ENCODE measurements at places on chromosomes 4 and X.

GRCh38 chr4:148060264-148061140 is 328.6 kb downstream of the ARHGAP10 start:
- DNase-seq = no peak

GRCh38 chrX:25005034-25005381 is 10.8 kb downstream of the ARX start:
- DNase-seq = no peak

DNA sequence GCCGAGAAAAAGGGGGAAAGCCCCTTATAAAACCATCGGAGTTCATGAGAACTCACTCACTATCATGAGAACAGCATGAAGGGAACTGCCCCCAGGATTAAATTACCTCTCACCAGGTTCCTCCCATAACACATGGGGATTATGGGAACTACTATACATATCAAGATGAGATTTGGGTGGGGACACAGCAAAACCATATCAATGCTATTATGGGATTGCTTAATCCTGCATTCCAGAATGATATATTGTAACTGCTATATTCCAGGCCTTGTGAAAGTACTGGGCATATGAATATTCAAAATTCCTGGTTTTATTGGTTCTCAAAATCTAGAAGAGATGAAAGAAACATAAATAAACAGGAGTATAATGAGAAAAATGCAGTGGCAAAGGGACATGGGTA is 29.3 kb downstream of the NPY1R start:
- DNase-seq = no peak

DNA sequence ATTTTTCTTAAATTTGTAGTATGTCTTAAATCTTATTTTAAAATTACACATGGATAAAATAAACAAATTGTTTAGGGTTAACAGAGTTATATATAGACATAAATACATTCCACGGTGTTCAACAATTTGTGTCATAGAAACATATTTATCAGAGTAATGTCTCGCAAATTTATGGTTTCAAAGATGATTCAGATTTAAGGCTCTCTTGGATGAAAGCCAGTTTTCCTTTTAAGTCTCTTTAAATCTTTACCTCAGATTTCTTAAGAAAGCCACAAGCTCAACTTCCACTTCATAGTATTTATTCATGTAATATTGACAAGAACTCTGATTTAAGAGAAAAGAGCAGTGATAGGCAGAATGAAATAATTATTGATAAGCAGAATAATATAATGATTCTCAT is 1254.8 kb upstream of the ADGRL3 start:
- no peak for DNase-seq

DNA sequence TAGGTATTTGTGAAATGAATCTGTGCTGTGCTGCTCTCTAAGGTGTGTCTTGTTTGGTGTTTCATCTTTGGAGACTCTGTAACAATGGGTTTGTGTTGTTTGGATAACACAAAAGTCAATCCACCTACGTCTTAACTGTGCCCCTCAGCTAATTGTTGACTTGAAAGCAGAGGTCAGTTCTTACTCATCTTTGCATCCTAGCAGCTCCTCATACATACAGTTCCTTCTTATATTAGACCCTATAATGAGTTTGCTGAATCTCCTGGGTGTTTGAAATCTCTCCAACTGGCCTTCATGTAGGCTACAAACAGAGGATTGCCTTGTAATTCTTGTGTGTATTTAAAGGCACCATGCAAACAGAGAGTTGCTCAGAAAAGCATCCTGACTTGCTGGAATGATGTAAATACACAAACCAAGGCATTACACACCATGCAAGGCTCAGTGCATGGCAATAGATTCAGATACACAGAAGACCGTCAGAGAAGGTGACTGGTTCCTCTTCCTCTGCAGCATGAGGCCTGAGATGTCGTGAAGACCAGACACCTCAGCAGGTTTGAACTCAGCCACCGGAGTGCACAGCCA is 220.0 kb upstream of the JADE1 start:
- no peak for DNase-seq

DNA sequence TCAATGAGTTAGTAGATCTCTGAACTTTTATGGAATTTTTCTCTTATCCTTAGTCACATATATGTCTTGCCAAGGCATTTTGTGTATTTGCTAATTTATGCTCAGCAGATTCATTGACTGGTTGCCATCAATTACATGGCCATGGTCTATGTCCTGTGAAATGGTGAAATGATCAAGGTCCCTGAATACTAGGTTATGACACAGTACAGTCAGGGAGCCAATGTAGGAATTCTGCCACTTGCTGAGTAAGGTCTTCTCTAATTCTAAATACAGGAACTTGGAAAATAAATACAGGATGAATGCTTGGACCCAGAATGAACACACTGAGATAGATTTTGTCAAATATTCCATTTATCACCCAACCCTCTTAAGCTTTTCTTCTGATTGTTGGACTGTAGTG is 35.2 kb downstream of the ALPK1 start:
- DNase-seq = no peak

DNA sequence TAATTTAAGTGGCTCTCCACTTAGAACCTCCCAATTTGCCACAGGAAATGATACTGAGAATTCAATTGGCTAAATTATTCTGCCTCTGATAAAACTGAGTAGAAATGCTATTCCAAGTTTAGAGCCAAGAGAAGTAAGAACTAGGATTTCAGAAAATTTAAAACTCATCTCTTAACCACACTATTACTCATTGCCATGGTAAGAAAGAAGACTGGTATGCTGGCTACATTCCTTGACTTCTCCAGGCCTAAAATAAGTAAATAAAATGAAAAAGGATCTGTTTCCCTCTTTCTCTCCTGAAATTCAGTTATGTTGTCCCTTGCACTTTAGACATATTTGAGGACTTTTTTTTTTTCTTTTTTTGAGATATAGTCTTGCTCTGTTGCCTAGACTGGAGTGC is 23.3 kb downstream of the ZNF280C start:
- DNase-seq = no peak

DNA sequence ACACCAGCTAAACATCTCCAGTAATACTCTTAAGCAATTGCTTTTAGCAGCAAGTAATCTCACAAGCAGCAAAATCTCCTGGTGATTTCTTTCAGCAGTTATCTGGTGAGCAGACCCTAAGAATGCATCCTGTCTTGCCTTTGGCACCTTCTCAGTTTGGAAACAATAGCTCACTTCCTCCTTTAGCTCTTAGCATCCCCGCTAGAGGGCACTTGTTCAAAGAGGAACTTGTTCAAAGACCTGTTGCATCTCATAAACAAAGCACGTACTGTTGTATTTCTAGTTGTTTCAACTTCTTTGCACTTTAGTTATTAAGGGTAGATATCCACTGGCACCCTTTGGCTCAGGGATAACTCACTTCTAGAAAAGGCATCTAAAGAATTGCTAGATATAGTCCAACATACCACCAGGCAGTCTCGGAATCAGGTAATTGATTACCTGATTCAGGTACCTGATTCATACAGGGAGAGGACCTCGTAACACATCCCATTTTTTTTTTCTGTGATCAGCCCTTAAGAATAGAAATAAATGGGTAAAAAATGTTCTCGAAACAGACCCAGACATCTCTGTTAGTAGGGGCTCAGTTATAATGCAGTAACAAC is 81.9 kb upstream of the QRFPR start:
- DNase-seq = no peak
